ENCODE measurements at places on chromosomes 4 and X. TPM values are rescaled to one million over a fixed set of nuclear protein-coding genes. Genes with fewer than 3 reads are reported as not detected.

DNA sequence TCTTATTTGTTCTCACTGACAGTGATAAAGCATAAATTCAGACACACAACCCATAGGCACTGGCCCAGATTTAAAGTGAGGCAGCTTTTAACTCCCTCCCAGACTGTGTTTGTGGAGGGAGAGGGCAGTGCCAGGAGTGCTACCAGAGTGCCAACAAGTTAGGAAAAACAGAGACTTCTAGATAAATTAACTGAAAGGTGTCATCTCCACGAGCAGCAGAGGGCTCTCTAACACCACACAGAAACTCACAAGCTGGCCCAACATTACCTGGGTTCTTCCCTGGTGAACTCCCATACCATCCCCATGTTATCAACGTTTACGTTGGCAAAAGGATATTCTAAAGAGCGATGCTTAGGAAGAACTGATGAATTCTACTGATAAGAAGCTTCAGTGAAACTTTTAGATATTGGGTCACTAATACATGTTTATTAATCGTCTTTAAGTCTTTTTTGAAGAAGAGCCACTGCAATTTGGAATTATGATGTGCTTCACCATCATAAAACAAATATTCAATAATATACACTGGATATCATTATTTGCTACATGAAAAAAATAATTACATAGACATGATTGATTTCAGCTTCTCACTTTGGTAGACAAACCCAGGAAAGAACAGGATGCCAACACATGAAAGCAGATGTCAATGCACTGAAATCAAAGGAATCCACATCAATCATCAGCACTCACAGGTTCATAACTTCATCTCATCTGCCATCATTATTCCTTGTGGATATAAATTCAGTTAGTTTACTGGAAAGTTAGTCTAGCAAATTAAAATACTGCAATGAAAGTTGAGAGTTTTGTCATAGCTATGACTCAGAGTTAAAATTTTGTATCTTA is 121.2 kb upstream of the NAP1L5 start:
- peak; percentile 75 for DNase-seq

GRCh38 chrX:123504047-123504446 is 228.8 kb downstream of the THOC2 start:
- no peak for DNase-seq

GRCh38 chr4:57373991-57374390 is 263.8 kb upstream of the IGFBP7 start:
- no peak for DNase-seq

DNA sequence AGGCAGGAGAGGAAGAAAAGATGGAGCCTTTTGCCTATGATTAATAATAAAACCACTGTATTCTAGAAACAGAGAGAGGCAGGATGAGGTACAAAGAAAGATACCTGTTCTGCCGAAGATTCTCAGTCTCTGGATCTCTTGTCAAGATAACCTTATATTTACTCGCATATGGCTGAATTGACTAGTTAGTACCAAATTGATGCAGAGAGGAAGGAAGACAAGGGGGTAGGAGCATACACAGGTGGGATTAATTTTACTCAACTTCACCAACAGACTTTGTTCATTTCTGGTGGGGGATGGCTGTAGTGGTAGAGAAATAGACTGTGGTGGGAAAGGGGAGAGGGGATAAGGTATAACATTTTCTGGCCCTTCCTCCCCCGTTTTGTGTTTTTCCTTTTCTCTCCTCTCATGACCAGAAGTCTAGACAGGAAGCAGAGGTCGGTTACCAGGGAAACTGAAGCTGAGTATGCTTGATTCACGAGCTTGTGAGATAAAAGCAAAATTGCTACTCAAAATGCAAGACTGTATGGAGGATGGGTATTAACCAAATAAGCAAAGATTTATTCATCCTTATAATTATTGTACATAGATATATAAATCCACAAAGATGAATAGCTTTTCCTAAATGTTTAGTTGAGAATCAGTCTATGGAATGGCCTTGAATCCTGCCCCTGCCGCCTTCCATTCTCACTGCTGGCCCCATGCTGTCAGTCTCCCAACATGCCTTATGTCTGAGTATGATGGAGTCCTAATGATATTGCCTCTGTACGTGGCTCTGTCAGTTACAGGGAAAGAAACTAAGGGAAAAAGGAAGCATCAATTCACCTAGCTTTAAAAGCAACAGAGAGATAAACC is 17.8 kb upstream of the PAGE2B start:
- DNase-seq = peak; percentile 81

The DTHD1 gene
- not detected for total RNA-seq
